ENCODE measurements at places on chromosomes 11 and 22.

GRCh38 chr11:94934362-94934761 is 39.0 kb downstream of the CWC15 start:
- ATAC-seq = no peak

DNA sequence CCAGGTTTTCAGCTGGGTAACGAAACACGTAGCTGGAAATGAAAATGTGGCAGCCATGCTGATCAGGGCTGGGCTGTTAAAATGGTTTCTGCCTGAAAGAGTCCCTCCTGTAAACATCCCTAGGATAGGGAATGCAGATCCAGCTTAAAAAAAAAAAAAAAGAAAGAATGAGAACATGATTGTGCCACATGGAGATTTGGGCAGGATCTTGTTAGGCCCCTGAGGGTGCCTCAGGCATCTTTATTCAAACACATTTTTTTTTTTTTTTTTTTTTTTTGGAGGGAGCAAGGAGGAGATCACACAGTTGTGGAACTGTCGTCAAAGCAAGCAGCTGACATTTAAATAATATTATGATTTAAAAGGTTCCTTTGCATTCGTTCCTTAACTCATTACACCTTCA is 900.3 kb downstream of the OPCML start:
- no peak for ATAC-seq

- ATAC-seq = no peak
These were observed 4.4 kb downstream of the GPHA2 start for GRCh38 chr11:64931290-64931689.

GRCh38 chr11:2888266-2888968 is 2.8 kb upstream of the CDKN1C start:
- ATAC-seq = peak; percentile 20

DNA sequence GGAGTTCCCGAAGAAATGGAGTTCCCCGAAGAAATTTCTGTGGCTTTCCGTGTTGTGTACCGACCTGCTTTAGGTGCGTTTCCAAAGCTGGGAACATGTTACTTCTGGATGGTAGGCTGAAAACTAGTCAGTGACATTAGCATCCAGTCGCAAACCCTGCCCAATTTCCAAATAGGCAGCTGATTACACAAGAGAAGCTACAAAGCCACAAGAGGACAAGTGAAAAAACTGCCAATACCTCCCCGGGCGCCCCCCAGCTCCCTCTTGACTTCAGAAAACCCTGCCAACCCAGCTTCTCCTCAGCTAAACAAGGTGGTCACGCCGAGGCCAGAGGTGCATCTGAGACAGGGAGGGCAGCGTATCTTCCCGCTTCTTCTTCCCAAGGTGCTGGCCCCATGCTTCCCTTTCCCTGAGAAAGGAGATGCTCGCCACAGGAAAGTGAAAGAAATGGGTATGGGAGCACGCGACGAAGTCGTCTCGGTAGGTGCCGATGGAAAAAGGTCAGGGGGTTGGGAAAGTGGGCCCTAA is 551 bp downstream of the AGBL2 start:
- ATAC-seq = peak; percentile 68

DNA sequence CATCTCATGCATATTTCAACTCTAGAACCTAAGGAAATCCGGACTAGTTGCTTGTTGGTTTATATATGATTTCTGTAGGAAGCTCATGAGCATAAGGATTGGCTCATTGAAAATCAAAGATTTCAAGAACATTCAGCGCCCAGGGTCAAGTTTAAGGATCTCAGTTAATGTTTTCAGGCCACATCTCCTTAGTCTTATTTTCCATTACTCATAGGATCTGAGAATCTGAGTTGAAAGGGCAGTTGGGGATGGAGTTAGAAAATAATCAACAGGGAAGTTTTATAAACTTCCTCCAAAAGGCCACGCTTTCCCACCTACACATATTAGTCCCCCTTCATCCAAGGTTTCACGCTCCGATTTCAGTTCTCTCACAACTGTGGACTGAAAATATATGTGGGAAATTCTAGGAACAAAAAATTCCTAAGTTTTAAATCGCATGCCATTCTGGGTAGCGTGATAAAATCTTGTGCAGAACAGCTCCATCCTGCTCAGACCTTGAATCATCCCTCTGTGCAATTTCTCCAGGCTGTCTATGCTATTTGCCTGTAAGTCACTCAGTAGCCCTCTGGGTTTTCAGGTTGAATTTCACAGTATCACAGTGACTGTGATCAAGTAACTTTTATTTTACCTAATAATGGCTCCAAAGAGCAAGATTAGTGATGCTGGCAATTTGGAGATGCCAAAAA is 160.2 kb downstream of the KIRREL3 start:
- no peak for ATAC-seq

- no peak for ATAC-seq
These were observed 49.7 kb downstream of the ANO1 start for GRCh38 chr11:70127653-70128434.

GRCh38 chr11:8792710-8793109 is 110.1 kb downstream of the RPL27A start:
- peak; percentile 39 for ATAC-seq

DNA sequence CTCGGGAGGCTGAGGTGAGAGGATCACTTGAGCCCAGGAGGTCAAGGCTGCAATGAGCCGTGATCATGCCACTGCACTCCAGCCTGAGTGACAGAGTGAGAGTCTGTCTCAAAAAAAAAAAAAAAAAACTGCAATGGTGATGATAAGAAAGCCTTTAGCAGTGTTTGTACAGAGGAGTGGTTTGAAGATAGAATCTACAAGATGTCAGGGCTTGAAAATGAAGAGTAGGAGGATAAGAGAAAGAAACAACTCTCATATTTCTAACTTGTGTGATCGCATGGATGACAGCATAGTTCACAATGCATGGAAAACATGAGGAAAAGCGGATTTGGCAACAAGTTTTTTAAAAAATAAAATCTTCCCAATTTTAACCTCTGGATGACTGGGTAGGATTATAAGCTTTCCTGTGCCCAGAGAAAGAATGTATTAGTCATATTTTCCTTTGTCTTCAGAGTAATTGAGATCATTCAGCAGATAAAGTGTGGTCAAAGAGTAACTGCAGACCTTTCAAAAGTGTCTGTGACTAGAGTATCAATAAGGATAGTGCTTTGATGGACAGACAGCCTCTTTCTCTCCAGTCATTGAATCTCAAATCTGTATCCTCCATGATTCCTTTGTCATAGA is 328.1 kb downstream of the CASP12 start:
- no peak for ATAC-seq

DNA sequence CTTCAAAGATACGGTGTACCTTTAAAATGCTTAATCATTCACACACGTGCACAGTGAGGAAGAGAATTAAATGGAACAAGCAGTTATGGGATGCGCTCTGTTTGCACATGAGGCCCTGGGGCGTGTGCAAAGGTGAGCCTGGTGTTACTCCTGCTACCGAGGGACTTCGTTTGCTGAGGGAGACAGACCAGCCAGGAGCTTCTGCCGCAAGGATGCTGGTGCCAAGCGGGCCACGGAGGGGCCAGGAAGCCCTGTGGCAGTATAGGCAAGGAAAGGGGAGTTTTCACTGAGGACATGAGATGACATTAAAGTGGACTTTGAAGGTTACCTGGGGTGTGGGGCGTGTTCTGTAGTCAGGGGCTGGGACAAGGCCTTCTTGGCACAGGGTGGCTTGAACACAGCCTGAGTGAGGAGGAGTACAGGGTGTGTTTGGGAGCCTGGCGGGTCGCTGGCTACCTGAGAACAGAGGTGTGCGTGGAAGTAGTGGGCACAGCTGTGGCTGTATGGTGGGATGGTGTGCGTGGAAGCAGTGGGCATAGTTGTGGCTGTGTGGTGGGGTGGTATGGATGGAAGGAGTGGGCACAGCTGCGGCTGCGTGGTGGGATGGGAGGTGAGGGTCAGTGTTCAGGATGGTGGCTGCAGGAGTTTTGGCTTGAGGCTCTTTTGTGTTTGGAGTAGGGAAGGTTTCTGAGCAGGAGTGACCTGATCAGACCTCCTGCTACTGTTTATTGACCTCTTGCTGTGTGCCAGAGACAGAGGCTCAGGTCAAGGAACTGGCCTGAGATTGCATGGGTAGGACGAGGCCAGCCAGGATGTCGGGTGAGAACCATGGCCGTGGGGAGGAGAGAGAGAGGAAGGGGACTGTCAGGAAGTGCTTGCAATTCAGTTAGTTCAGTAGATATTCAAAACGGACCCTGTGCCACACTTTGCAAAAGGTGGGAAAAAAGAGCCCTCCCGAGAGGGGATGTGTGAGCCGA is 13.7 kb downstream of the TBC1D22A start:
- no peak for ATAC-seq

DNA sequence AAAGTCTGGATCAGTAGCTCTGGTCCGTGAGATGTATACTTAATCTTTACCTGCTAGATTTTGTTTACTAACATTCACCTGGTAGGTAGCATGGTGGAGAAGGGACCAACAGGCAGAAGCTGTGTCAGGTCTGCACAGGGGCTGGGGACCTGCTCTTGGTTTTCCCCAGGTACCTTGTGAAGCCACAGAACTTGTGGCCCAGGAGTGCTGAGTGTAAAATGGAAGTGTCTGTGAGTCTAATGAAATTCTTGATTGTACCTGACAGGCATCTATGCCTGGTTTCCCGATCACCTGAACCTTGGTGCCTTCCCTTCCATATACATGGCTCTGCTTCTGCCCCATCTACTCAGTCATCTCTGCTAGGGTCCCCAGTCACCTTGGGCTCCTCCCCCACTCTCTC is 94.3 kb downstream of the CWC15 start:
- ATAC-seq = no peak

- ATAC-seq = peak; percentile 63
These were observed 49.3 kb downstream of the CHRDL2 start for GRCh38 chr11:74681686-74682651.

DNA sequence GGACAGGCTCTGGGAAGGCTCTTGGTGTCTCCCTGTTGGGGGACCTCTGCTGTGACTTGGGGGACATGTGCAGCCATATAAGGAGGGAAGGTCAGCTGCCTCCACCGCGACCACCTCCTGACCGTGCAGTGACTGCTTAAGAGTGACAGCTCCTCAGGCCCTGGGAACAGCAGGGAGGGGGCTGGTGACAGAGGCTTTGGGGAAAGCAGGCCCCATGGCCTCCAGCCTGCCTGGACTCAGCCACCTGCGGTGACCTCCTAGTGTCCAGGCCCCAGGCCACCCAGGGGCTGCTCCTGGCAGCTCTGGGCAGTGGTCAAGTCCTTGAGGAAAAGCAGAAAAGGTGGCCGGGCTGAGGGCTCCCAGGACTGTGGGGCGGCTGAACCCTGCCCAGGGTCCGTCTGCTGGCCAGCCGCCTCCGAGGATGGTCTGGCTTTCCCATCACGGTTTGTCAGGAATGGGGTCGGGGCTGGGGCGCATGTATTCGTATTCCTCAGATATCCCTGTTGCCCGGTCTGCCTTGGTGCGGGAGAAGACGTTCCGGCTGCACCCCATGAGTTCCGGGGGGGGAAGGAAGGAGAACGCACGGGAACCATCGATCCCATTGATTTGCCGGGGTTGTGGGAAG is 96.8 kb downstream of the WNT7B start:
- no peak for ATAC-seq

- ATAC-seq = no peak
These were observed 20.7 kb downstream of the ELF5 start for GRCh38 chr11:34492806-34493414.

- ATAC-seq = no peak
These were observed 132.3 kb downstream of the MYO18B start for GRCh38 chr22:25874327-25874726.

DNA sequence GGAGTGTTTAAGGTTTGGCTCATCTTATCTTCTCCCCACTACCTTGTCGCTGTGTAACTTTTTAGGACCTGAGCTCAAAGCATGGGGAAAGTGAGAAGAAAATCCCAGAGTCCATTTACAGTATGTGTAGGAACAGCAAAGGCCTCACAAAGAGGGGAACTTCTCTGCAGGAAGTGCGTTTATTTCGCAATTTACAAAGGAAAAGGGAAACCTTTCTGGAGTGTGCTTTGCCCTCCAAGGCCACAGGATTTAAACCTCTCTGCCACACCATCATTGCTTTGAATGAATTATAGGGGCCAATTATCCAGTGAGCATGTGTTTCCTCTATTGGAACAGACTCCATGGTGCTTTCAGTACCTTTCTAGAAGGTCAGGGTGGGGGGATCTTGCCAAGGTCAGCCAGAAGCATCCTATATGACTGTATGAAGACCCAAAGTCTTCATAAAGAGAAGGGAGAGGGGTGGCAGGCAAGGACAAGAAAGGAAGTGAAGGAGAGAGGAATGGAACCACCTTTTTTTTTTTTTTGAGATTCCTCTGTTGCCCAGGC is 68.1 kb upstream of the LMO2 start:
- no peak for ATAC-seq

GRCh38 chr11:116285026-116285425 is 487.8 kb downstream of the BUD13 start:
- ATAC-seq = no peak

GRCh38 chr11:118198370-118198769 is 21.9 kb upstream of the SCN2B start:
- ATAC-seq = no peak

- no peak for ATAC-seq
These were observed 31.1 kb downstream of the MRGPRX4 start for GRCh38 chr11:18203723-18204122.

- ATAC-seq = peak; percentile 46
These were observed 32.0 kb downstream of the TMEM184B start for GRCh38 chr22:38240734-38241252.

- no peak for ATAC-seq
These were observed 230.8 kb upstream of the DDI1 start for GRCh38 chr11:103805688-103806009.

DNA sequence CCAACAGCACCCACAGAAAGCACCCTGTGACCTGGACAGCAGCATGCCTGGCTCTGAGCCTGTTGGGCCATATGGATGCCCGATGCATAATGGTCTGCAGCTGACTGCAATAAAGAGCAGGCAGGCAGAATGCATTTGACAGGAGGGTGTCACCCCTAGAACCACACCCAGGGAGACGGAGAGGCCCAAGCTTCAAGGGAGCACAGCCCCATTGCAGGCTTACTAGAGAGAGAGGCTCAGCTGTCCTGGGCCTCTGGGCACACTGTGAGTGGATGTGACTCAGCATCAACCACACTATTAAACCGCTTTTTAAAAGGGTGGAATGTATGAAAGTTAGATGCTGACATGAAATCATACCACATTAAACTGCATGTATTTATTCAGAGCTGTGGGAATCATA is 365.3 kb downstream of the CTTN start:
- no peak for ATAC-seq

DNA sequence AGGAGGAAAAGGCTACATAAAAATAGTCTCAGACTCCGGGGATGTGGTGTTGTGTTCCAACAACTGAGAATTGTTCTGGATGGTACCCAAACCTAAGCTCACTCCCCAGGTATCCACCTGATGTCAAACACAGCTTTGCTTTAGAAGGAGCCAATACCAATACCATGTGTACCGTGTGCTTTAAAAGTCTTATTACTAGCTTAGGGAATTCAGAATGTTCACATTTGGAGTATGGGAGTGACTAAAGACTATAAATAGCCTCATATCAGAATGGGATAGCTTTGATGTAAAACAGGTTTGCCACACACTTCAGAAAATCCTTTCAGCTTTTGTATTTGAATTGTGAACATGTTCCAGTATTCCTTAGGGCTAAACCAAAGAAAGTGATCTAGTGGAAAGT is 248.7 kb upstream of the ARHGAP42 start:
- ATAC-seq = no peak

DNA sequence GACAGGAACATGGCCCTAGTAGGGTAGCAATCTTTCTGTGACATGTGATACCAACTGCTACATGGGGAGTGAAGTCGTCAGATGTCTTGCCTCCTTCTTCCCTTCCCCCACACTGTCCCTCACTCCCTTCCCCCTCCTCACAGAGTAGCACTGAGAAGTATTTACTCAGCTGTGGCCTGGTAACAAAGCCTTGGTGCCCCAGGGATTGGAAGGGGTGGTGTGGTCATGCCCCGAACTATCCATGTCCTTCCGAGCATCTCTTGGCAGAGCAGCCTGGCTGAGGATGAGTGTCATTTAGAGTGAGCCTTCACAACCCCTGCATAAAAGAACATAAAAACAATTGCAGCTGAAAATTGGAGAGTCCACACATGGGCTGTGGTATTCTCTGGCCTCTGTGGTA is 46.1 kb downstream of the ARFGAP2 start:
- no peak for ATAC-seq
